Bronchial epithelial cell (primary cell): ENCODE measurements at places on chromosomes 6 and 20.
A peak's percentile ranks its signal among the peaks of the same experiment; 100 is the strongest.

GRCh38 chr6:142385352-142385751 lies 83.5 kb downstream of the ADGRG6 start:
- DNase-seq: peak; percentile 70

GRCh38 chr6:113076116-113076515 lies 729.0 kb downstream of the RFPL4B start:
- no peak for DNase-seq

- DNase-seq: peak; percentile 40
These were observed 190.3 kb upstream of the TAB2 start for GRCh38 chr6:149127212-149127611.

DNA sequence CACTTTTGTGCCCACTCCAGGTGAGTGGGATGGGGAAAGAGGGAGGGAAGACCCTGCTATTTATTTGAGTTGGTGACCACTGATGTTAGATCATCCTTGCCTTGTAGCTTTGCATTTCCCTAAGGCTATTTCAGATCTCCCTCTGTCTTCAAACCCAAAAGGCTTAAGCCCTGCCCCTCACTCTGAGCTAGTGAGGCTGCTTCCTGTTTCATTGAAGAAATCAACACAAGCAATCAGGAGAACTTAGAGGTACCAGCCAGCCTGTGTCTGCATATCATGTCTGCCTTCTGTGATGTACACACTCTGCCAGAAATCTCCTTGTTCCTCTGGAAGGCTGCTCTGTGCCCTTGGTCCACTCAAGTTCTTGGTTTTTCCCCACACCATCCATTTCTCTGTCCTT lies 135.3 kb downstream of the ARID1B start:
- DNase-seq: no peak

- DNase-seq: peak; percentile 72
These were observed 598.8 kb downstream of the MAFB start for GRCh38 chr20:40090236-40090635.

- no peak for DNase-seq
These were observed 1.8 kb downstream of the FOXF2 start for GRCh38 chr6:1390946-1391799.

DNA sequence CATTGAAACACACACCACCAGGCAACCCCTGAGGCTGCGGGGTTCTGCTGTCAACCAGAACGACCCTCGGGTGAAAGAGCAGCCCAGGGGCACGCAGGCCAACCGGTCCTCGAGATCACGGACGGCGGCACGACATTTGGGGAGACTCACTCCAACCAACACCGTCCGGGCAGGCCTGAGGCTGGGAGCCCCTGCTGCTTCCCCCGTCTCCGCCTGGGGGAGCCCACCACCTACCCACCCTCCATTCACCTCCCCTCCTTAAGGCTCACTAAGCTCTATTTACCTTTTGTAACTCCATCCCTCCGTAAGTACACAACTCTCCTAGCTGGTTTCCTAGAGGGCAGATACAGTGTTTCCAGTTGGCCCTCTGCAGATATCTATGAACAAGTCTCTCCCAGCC lies 971.3 kb upstream of the DEFB115 start:
- no peak for DNase-seq

GRCh38 chr20:57737349-57737748 lies 27.5 kb upstream of the PMEPA1 start:
- DNase-seq: no peak

- DNase-seq: peak; percentile 61
These were observed 14.5 kb downstream of the ADISSP start for GRCh38 chr20:3753098-3753497.

DNA sequence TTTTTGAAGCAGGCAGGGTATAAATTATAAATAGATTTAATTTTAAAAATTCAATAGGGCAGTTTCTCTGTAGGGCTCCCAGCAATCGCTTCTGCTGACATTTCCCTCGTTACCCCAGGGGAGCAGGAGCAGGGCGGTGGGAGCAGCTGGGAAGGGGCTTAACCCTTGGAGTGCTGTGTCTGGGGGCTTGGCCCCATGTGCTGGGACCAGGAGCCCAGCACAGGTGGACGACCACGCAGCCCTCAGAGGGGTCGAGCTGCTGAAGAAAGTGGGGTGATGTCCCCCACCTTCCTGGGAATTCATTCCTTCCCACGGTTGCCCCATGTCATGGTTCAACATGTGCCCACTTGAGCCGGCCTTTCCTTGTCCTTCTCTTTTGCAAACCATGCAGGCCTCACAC lies 67.5 kb upstream of the STX16 start:
- no peak for DNase-seq

GRCh38 chr6:167523426-167523825 lies 198.5 kb downstream of the TTLL2 start:
- DNase-seq: no peak

DNA sequence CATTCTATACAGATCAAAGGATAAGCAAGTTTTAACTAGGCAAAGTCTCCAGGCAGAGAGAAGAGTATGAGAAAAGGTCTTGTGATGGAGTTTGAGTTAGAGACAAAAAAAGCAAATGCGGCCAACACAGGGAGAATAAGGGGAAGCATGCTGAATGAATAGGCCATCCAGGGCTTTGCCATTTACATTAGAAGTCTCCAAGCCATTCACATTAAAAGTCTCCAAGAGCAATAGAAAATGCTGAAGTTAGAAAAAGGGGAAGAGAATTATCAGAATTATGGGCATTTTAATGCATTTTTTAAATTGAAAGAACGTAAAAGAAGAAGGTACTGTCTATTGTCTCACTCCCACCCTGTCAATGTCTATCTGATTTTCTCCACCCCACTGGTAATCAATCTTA lies 49.4 kb downstream of the PDSS2 start:
- no peak for DNase-seq

DNA sequence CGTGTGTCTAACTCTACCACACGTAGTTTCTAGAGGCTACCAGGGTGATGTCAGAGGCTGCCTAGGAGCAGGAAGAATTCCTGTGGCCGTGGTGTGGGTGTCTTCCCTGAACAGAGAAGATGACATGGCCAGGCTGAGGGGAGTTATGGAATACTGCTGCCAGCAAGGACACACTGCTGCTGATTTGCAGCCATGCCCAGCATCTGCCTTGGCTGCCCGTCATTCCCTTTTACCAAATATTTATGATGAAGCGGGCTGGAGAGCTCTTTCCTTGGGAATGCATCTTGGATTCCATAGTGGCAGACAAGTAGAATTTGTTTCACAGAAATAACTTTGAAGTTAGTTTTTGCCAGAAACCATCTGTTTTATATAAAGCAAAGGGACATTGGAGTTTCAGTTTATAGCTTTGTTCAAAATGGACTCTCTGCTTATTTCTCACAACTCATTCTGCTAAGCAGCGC lies 80.8 kb upstream of the VSTM2L start:
- no peak for DNase-seq

- no peak for DNase-seq
These were observed 47.1 kb downstream of the HNF4A start for GRCh38 chr20:44402391-44403193.

DNA sequence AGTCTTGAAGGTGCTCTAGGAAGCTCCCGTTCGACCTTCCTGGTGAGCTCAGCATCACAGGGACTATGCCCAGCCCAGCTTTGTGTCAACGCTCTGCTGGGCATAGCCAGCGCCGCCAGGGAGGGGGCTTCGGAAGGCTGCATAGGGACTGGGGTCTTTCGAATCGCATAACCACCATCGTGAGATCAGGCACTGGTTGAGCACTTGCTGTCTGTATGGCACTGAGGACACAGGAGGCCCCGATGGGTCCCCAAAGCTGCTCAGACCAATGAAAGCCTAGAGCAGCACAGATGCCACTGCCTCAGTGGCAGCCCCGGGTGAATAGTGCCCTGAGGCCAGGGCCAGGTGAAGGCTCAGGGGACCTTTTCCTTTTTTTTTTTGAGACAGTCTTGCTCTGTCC lies 96.7 kb downstream of the TAF4 start:
- no peak for DNase-seq

DNA sequence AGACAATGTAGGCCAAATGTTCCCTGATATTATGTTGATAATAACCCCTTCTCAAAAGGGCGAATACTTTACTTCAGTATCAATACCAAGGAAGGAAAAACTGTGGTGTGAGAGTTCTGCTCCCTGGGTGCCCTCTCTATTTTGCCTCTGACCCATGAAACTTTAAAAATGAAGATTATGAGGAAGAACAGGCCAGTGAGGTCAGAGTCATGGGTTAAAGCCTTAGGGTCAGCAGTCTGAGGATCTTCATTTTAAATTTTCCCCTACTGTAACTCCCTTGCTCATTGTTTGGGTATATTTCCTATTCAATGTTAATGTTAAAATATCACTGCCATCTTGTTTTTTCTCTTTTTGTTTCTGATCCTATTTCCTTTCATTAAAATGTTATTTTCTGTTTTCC lies 47.9 kb downstream of the PRKN start:
- DNase-seq: no peak

DNA sequence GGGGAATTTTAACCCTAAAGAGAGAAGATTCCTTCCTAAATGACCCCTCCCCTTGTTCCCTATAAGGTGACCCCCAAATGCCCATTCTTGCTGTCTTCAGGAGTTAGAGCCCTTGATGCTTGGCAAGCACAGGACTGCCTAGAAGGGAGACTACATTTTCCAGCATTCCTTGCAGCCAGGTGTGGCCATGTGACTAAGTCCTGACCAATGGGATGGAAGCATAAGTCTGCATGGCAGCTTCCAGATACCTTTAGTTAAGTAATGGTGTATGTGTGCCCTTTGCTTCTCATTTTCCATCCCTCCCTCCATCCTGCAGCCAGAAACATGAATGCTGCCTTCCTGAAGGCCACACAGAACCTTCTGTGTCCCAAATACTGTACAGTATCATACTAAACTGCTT lies 5.5 kb downstream of the BFSP1 start:
- peak; percentile 78 for DNase-seq

- no peak for DNase-seq
These were observed 14.1 kb downstream of the TXNDC5 start for GRCh38 chr6:7896465-7896987.

DNA sequence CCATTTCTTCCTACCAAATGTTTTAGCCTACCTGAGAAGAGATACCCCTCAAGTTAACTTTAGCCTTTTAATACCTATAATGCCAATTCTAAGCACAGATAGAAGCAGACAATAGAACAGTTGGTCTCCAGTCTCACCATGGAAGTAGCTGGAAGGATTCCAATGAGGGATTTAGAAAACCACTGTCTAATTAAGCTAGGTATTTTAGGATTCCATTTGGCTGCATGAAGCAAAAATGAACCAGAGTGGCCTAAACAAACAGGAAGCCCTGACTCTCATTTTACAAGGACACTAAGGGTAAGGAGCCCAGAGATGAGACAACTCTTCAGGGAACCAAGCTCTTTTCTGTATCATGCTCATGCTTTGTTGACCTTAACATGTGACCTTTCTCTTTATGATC lies 199.2 kb downstream of the ALDH8A1 start:
- no peak for DNase-seq

GRCh38 chr6:39902786-39903465 lies 31.3 kb downstream of the MOCS1 start:
- no peak for DNase-seq

DNA sequence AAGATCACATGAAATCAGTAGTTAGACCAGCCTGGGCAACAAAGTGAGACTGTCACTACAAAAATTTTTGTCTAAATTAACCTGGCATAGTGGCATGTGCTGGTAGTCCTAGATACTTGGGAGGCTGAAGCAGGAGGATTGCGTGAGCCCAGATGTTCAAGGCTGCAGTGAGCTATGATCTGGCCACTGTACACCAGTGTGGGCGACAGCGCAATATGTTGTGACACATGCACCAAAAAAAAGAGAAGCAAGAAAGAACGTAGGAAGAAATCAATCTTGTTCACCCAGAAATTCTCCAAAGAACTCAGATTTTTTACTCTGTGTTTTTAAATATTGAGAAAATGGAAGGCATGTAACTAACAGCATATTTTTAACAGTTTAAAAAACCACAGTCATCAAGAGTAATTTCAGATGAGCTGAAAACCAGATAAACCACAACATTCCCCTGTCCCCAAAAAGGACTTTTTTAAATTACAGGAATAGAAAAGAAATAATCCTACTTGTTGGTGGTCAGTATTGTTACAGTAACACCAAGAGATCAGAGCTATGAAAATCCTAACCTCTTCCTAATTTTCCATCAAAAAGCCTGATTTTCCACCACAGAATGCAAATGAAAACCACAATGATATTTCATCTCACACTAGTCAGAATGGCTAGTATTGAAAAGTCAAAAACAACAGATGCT lies 240.2 kb downstream of the KHDC1L start:
- DNase-seq: no peak

GRCh38 chr6:24982231-24982630 lies 46.5 kb upstream of the RIPOR2 start:
- peak; percentile 53 for DNase-seq

DNA sequence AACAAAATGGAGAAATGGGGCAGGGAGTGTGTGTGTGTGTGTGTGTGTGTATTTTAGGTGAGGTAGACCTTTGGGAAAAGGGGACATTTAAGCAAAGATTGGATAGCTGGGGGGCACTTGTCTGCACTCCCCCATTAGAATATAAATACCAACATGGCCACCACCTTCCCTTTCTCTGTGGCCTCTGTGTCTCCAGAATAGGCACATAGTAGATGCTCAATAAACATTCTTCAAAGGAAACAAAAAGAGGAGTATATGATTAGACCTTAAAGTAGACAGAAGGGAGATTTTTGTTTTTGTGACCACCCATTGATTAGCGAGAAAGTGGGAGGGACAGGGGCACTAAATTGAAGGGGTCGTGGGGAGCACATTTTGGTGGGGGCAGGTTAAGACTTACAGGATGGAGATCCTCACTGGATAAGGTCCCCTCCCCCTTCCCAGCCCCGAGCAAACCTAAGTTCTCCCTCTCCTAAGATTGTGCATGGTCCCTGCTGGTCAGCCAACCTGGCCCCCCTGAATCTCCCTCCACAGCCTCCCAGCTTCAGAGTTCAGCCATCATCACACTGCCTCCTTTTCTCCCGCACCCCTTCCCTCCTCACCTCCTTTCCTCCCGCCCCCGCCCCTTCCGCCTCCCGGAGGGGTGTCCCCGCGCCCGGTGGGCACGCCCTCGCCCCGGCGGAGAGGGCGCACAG lies 514 bp upstream of the TSHZ2 start:
- DNase-seq: no peak

GRCh38 chr6:129008591-129008990 lies 125.7 kb downstream of the LAMA2 start:
- DNase-seq: no peak

GRCh38 chr20:57849121-57849520 lies 139.3 kb upstream of the PMEPA1 start:
- peak; percentile 5 for DNase-seq

GRCh38 chr20:8971669-8972316 lies 97.1 kb upstream of the PLCB4 start:
- DNase-seq: no peak

GRCh38 chr6:6560909-6561308 lies 27.6 kb upstream of the LY86 start:
- no peak for DNase-seq

GRCh38 chr6:30749554-30750378 lies 5.4 kb upstream of the IER3 start:
- peak; percentile 92 for DNase-seq

DNA sequence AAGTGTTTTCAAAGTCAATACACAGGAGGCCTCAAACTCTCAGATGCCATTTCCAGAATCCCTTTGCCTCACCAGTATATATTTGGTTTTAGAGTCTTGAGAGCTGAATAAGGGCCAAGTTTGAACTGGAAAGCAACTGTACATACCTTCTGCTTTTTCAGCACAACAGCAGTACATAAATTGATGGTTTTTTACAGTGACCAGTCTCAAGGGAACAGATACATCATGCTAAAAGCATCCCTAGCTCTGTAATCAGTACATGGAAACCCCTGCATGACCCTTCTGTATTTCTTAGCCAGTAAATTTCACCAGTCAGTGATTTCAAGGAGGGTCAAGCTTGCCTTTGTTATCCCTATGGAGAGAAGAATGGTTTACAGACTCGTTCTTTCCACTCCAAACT lies 40.6 kb upstream of the ECHDC1 start:
- no peak for DNase-seq
